RWPE1 (cell line): ENCODE measurements at places on chromosomes 12 and 14.
A peak's percentile ranks its signal among the peaks of the same experiment; 100 is the strongest.

- DNase-seq, result no peak
Observed at GRCh38 chr12:69330475-69331473, 17.4 kb upstream of the LYZ start.

DNA sequence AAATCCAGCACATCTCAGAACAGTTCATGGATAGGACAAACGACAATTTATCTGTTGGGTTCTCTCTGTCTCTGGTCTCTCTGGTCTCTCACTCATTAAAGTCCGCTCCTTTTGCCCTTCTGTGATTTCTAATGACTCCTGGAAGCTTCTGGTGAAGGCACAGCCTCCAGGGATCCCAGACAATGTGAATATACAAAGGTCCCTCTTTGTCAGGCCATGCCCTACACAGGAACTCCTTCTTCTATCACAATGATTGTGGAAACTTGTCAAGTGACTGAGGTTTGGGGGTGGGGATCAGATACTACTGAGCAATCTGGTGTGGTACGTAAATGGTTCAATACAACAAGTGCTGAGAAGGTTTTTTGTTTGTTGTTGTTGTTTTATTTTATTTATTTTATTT lies 42.7 kb upstream of the CDK17 start:
- no peak for DNase-seq

- no peak for DNase-seq
Observed at GRCh38 chr12:62789851-62790250, 145.1 kb downstream of the PPM1H start.

GRCh38 chr12:8644345-8645248 lies 18.0 kb downstream of the MFAP5 start:
- DNase-seq, result no peak

GRCh38 chr12:116933512-116934246 lies 22.9 kb downstream of the FBXW8 start:
- no peak for DNase-seq

- no peak for DNase-seq
Observed at GRCh38 chr12:10873378-10873777, 10.7 kb downstream of the PRH1 start.

DNA sequence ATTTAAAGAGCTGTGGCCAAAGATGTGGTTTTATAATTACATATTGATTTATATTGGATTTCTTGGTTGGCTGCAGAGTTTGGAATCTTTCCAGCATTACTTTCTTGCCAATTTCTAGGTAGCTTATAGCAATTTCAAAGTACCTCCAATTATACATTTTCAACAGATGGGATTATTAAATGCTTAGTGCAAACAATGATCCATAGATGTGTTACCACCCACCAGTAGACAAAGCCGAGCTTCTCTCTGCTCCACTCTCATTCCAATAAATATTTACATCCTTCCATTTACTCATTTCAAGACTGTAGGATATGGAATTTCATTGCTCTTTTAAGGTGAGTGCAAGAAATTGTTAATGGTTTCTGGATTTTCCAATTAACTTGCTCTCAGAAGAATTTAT lies 21.6 kb upstream of the TMCC3 start:
- DNase-seq, result no peak

DNA sequence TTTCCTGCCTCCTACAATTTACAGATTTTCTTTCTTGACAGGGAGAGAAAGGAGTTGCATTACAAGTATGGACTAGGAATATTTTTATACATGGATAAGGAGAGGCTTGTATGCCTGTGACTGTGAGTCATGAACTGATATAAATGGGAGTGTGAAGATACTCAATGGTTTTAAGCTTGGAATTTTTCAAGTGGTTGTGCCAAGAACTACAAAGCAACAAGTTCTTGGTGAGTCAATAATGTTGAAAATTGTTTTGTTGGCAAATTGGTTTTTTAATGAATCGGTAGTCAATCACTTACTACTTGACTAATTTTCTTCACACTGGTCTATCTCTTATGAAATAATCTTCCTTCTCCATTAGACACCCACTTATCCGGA lies 58.9 kb upstream of the HMGA2 start:
- peak; percentile 81 for DNase-seq

GRCh38 chr12:93785249-93786010 lies 108.3 kb downstream of the CRADD start:
- DNase-seq, result peak; percentile 92

- DNase-seq, result no peak
Observed at GRCh38 chr12:87836190-87836589, 193.0 kb downstream of the C12orf50 start.

GRCh38 chr14:78202976-78203375 lies 32.8 kb downstream of the NRXN3 start:
- DNase-seq, result peak; percentile 60

GRCh38 chr12:92439420-92439805 lies 263.4 kb upstream of the PLEKHG7 start:
- DNase-seq, result peak; percentile 73

- DNase-seq, result no peak
Observed at GRCh38 chr12:113238309-113238708, 17.0 kb downstream of the TPCN1 start.

- DNase-seq, result peak; percentile 62
Observed at GRCh38 chr12:49121047-49121696, 10.0 kb downstream of the TUBA1B start.

GRCh38 chr14:60008042-60008441 lies 83.7 kb upstream of the PCNX4 start:
- peak; percentile 13 for DNase-seq

- DNase-seq, result no peak
Observed at GRCh38 chr14:66606826-66607225, 98.9 kb downstream of the GPHN start.

DNA sequence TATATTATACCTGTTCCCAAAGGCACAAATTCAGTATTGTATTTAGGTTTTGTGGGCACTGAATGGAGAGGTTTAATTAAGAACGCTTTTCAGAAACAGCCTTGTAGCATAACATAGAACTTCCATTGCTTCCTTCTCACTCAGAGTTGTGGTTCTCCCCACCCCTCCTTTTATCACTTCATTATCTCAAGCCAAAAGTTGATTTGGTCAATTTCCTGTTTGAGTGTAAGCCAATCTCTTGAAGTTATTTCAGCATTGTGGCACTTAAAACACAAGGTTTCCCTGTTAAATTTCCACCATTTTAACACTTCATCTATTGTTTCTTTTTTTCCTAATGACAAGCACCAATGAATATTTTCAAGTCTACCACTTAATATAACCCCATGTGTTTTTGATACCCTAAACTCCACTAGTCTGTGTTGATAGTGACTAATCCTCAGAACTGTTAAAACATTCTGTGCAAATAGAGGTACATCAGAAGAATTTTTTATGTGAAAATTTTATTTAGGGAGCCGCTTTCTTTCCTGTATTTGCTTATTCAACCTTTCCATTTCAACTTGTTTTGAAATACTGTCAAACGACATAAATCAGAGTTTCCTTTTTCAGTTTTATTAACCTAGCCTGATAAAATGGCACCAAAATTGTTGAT lies 340.1 kb downstream of the BCAT1 start:
- no peak for DNase-seq

- no peak for DNase-seq
Observed at GRCh38 chr14:33631441-33631840, 319.4 kb downstream of the EGLN3 start.

- no peak for DNase-seq
Observed at GRCh38 chr14:90295870-90296516, 35.7 kb downstream of the NRDE2 start.

- no peak for DNase-seq
Observed at GRCh38 chr12:94718114-94718513, 67.8 kb upstream of the TMCC3 start.

DNA sequence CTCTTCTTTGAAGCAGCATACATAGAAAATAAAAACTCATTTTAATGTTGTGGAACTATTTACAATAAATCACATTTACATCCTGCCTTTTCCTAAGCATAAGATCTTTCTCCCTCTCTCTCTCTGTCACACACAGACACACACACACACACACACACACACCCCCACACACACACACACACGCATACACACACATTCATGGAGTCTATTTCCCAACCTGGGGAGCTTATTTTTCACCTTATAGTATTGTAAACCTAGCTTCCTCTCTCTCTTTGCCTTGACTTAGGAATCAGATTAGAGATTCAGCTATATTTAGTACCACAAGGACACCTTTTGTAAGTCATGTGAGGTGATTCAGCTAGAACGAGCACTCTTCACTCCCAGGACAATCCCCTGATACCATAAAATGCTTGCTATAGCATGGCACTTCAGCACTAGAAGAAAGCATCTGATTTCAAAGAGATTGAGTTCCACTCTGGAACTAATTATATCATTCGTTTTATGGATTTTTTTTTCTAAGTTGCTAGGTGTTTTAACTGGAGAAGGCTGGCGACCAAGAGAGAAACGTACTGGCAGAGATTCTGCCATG lies 23.6 kb downstream of the TMEM30B start:
- DNase-seq, result no peak

DNA sequence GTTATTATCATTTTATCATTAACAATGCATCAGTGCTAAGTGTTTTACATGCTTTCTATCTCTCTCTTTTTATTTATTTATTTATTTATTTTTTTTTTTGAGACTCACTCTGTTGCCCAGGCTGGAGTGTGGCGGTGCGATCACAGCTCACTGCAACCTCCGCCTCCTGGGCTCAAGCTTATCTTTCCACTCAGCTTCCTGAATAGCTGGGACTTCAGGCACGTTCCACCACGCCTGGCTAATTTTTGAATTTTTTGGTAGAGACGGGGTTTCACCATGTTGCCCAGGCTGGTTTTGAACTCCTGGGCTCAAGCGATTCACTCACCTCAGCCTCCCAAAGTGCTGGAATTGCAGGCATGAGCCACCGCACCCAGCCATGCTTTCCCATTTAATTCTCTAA lies 3.9 kb upstream of the BTG1 start:
- no peak for DNase-seq

DNA sequence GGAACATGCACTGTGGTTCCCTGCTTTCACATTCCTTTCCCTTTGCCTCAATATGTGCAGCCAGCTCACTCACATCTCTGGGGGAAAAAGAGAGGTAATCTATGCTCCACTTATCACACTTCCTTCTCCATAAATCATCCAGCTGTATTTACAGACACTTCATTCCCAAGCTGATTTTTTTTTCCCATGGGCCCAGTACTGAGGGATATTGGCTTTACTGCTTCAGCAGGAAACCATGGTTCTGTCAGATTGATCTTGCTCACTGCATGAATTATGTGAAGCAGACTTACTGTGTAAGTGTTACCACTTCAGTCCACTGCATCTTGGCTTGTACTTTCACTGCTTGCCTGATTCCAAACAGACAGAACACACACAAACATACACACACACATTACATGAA lies 555.6 kb downstream of the CCER1 start:
- no peak for DNase-seq

- DNase-seq, result peak; percentile 97
Observed at GRCh38 chr14:61537563-61538463, 157.5 kb upstream of the HIF1A start.

DNA sequence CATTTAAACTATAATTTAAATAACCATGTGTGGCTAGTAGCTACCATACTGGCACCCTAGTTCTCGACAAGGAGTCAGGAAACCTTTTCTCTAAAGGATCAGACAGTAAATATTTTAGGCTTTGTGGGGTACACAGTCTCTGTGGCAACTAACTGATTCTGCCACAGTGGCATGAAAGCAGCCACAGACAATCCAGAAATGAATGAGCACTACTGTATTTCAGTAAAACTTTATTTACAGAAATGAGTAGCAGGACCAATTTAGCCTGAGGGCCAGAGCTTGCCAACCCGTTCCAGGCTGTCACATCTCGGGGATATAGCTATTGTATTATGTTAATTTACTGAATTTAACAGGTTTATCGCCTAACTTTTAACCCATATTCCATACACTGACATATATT lies 278.7 kb downstream of the ITPR2 start:
- no peak for DNase-seq

DNA sequence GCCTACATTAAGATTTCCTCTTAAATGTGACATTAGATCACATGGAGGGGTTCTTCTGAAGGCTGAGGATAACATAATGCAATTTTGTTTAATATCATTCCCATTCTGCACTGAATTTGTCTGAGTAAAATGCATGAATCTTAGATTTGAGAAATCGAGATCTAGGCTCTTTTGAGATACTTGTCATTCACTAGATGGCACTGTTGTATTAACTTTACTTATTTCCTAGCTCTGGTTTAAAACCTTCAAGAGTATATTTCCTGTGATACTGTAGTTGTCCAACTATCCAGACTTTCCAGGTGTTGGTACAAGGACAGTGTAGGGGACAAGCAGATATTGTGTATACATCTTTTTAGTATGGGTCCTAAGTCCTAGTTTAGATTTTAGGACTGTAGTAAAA lies 91.7 kb upstream of the SEL1L start:
- DNase-seq, result peak; percentile 10

GRCh38 chr12:67649570-67650387 lies 1.2 kb downstream of the DYRK2 start:
- DNase-seq, result peak; percentile 29

GRCh38 chr14:50605766-50606165 lies 45.8 kb downstream of the ATL1 start:
- no peak for DNase-seq

- DNase-seq, result no peak
Observed at GRCh38 chr12:52878507-52879393, 26.1 kb downstream of the KRT8 start.

- DNase-seq, result peak; percentile 9
Observed at GRCh38 chr12:3523058-3523457, 32.1 kb downstream of the PRMT8 start.

DNA sequence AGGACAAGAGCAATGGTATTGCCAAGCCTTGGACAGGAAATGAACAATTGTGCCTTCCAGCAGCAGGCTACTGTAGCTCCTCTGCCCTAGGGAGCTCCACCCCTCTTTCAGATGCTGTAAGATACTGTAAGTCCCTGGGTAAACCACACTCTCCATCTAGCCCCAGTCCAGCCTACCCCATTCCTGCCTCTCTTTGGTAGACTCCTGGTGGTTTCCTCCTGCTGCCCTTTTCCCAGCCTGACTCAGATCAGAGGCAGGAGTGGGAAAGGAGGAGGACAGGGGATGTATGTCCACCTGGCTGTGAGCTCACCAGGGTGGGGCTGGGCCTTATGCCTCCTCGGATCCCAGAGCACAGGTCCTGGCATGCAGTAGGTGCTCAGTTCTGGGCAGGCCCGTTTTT lies 174.6 kb downstream of the ESRRB start:
- peak; percentile 95 for DNase-seq

DNA sequence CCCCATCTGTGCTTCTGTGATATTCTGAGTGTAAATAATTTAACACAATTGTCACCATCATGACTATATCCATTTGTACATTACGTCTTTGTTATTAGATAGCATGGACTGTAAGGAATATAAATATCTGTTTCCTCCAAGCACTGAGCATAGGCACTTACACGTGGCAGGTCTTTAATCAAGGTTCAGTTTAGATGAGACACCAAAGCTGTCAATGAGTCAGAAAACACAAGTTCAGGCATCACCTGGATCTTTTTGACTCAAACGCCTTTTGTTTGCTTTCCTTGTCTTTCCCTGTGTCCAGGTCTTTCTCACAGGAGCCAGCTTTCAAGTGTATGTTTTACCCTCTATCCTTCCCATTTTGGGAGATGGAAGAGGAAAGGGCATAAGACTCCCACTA lies 163.2 kb upstream of the CCDC198 start:
- peak; percentile 25 for DNase-seq

- DNase-seq, result no peak
Observed at GRCh38 chr12:110638796-110639195, 24.9 kb downstream of the TCTN1 start.
